ENCODE measurements at places on chromosomes 5 and 9. TPM values are rescaled to one million over a fixed set of nuclear protein-coding genes. Genes with fewer than 3 reads are reported as not detected.

The GARIN3 gene
- total RNA-seq = not detected

The RASEF gene
- under 0.01 TPM for total RNA-seq

The FBP2 gene
- 72.5 TPM for total RNA-seq

The BTNL9 gene
- 9.9 TPM for total RNA-seq

The TIMD4 gene
- 3.1 TPM for total RNA-seq

The FYB1 gene
- 4.2 TPM for total RNA-seq

The PPP1R26 gene
- 11.5 TPM for total RNA-seq

The ADAMTS16 gene
- 5.7 TPM for total RNA-seq

The ANKRD34B gene
- under 0.01 TPM for total RNA-seq

The SV2C gene
- total RNA-seq = under 0.01 TPM

The COL15A1 gene
- 178 TPM for total RNA-seq

The IFT74 gene
- 9.4 TPM for total RNA-seq

The SLC34A3 gene
- total RNA-seq = not detected

The DCAF12 gene
- total RNA-seq = 36.5 TPM

The NR5A1 gene
- not detected for total RNA-seq

The HAVCR2 gene
- total RNA-seq = 6.3 TPM

The SUSD3 gene
- 2.6 TPM for total RNA-seq

The SSNA1 gene
- total RNA-seq = 47.0 TPM

The SPINK6 gene
- not detected for total RNA-seq

The PROP1 gene
- not detected for total RNA-seq

The TEX48 gene
- not detected for total RNA-seq

The MUSK gene
- 8.4 TPM for total RNA-seq

The HMCN2 gene
- total RNA-seq = 12.5 TPM
